ENCODE measurements at places on chromosomes 4 and X.

- DNase-seq: no peak
Observed at GRCh38 chr4:23923141-23923540, 33.3 kb upstream of the PPARGC1A start.

DNA sequence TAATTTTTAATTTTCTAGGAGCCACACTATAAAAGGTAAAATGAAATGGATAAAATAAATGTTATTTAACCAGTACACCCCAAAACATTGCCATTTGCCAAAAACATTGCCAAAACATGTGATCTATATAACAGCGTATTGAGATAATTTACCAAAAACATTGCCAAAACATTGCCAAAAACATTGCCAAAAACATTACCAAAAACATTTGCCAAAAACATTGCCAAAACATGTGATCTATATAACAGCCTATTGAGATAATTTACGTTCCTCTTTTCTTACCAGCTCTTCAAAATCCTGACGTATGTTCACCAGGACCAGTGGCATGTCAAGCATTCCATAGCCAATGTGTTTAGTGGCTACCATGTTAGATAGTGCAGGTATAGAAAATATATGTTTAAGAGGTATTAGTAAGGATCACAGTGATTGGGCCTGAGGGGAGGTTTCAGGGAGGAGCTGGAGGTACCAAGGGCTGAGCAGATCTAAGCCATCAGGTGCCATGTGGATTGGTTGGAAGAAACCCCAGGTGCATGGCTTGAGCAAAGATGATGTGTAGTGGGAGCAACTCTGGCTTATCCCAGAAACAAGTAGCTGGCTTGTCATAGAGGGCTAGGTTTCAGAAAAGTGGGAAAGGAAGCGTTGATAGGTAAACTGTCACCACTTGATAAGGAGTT is 42.6 kb downstream of the RAPGEF2 start:
- DNase-seq: no peak

DNA sequence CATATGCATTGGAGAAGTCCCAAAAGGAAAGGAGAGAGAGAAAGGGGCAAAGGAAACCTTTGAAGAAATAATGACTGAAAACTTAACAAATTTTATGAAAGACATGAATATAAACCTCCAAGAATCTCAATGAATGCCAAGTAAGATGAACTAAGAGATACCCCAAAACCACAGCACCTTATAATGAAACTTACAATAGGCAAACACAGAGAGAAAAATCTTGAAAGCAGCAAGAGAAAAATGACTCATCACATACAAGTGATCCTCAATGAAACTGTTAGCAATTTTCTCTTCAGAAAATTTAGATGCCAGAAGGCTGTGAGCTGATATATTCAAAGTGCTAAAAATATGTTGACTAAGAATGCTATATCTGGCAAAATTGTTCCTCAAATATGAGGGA is 10.1 kb downstream of the SMIM10L2A start:
- no peak for DNase-seq

GRCh38 chr4:155952501-155952901 is 1.2 kb downstream of the CTSO start:
- DNase-seq: no peak

Measured in activated CD4-positive, CD25-positive, alpha-beta regulatory T cell treated with anti-CD3 and anti-CD28 coated beads, Interleukin-2, amount 50 U/mL, for 16 hours (primary cell).